ENCODE measurements at places on chromosomes 1 and 21.

DNA sequence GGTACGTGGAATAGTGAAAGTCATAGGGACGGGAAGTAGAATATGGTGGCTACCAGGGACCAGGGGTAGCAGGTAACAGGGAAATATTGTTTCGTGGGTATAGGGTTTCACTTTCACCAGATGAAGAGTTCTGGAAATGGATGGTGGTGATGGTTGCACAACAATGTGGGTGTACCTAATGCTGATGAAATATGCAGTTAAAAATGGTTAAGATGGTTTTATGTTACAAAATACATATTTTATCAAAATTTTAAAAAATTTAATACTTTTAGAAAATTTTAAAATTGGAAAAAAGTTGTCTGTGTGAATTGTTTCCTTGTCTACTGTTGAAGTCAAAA lies 55.5 kb upstream of the TLR5 start:
- DNase-seq, result no peak

DNA sequence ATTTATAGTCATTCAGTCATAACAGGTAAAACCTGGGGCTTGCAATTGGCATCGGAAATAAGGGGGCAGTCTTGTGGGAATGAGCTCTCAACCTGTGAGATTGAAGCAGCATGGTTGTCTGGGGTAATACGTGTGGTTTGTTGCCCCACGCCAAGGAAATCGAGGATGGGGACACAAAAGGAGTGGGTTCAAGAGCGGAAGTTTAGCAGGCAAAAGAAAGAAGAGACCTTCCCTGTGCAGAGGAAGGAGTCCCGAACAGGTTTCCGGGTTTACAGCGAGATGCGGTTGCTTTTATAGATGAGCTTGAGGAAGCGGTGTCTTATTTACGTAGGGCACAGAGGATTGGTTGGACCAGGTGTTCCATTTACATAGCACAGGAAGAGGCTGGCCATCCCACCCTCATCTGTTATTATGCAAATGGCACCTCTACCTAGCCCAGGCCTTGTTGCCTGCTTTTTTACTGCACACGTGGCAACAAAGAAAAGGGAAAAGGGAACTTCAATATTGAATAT lies 37.3 kb downstream of the IFNAR1 start:
- DNase-seq, result peak; percentile 20

GRCh38 chr1:75317976-75318375 lies 183.8 kb downstream of the LHX8 start:
- DNase-seq, result no peak

DNA sequence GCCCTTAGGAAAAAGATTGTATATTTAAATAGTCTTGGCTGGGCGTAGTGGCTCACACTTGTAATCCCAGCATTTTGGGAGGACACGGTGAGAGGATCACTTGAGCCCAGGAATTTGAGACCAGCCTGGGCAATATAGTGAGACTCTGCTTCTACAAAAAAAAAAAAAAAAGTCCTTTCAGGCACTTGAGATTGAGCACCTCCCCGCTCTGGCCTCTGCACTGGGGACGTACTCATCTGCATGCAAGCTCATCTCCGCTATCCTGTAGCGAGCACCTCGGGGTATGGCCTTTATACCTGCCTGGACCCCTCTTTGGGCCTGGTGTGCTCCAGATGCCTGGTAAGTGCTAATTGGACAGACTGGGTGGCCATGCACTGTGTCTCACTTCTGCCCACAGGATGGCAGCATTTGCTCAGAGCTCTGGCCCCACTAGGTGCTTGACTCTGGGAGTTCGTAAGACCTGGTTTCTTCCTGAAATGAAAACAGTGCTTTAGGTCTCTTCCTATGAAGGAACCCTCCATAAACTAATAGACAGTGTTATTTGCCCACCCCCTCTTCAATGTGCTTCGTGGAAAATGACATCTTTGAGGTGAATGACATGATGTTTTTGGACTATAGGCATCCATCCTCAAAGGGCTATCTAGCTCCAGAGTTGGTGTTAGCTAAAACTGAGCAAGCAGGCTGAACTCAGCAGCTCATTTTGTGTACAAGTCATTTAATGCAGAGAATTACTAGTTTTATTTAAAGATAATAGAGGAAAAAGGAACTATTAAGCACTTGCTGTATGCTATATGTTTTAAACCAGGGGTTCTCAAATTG lies 61.7 kb upstream of the ADAR start:
- DNase-seq, result peak; percentile 42

DNA sequence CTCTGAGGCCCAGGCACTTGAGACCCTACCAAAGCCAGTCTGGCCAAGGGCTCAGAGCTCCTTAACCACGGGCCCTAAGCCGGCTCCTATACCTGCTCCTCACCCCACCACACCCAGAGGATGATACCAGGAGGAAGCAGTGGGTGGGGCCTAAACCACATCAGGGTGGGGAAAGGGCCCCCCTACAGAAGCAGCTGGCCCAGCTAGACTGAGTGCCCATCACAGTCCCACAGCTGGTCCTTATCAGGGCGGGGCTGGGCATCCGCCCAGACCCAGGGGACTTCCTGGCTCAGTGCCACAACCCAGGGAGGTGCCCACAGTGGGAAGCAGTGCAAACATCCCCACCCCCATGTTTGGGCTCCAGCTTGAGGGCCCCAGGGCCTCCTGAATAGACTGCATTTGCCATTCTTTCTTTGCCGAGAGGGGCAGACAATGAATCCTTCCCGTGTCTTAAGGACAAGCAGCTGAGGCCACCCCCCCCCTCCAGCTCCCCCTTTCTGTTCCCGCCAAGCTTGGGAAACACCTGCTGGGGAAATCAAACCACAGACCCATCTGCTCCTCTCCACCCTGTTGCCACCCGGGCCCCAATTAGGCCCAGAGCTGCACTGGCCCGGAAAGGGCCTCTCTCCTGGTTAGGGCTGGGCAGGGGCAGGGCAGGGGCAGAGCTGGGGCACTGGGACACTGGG lies 6.2 kb downstream of the E2F2 start:
- no peak for DNase-seq

DNA sequence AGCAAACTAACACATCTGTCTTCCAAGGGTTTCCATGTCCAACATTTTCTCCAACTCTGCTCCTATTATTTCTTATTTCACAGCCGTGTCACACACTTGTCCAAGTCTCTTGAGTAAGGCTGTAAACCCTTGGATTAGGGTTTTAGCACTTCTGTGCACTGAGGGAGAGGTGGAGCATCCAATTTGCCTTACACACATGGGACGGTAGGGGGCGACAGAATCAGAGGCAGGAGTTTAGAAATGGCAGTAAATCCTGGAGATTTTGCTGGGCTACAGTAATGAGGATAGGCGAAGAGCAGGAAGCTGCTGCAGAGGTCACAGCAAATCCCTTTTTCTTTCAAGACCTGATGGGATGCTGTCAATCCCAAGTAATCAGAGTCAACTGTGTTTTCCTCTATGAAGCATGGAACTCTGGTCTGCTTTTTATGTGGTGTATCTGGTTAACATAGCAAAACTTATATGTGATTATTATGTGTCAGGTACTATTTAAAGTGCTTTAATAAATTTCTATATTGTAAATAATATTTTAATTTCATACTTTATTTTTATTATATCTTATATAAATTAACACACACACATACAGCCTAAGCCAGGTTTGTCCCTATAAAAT lies 15.4 kb upstream of the LCE5A start:
- no peak for DNase-seq

DNA sequence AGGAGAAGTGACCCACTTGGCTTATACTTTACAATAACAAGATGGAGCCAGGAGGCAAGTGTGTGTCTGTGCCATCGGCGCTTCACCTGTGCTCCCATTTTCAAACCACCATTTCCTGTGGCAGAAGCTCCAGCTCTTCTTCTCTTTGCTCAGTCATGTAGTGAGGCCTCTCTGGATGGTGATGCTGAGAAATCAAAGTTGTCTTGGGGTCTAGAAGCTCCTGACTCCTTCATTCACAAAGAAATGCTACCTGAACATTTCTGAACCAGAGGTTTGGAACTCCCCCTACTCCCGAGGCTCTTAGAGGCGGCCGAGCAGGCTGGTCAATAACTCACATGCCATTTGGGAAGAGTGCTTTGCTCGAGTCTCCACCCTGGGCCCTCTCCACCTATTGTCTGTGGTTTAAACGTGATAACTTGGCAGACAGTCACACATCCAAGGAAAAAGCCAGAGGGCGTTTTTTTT lies 18.0 kb downstream of the SLAMF1 start:
- DNase-seq, result no peak

GRCh38 chr1:113551728-113552127 lies 161.4 kb downstream of the MAGI3 start:
- no peak for DNase-seq

DNA sequence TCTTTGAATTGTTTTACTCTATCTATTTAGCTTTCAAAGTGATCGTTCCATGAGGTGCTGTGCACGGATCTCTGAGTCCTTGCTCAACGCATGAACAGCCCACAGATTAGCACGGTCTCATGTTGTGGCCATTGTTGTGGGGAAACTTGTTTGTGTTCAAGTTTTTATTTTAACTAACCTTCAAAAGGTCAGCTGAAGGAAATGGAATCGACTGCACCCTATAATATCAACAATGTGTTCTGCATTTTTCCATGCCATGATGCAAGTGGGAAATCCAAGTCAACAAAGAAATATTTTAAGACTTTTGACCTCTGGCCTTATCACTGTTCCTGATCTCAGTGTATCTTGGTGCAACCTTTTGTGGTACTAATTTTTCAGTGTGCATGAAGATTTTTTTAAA lies 6.1 kb downstream of the SH2D1B start:
- no peak for DNase-seq
